ENCODE measurements at places on chromosomes 2 and 18.

DNA sequence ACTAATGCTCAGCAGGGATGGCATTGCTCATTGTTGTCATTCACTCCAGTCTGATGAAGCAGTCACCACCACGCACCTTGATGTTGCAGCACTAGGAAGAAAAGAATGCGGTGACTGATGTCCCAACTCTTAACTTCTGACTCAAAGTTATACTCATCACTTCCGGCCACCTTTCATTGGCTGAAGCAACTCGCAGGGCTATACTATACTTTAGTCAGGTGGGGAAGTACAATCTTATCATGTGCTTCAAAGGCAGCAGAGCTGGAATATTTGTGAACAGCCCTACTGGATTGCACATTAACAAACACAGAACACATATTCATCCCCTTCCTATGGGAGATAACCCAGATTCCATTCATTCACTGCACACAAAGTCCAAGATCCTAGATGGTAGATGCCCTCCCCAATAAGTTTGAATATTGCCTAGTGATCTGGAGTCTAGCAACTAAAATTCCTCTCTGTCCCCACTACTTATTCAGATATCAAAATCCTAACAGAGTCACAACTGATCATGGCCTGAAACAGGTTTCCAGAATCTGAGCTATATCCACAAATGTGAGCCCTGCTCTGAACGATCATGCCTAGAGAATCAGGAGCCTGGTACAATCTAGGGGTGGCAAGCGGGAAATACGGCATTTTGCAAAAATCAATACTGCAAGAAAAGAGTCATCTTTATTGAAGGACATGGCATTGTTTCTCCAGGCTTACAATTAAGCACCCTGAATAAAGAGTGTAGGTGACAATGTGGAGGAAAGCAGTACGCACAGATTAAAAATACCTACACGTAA lies 3.4 kb upstream of the SPATS2L start:
- DNase-seq, result peak; percentile 64

- DNase-seq, result no peak
These were observed 414.2 kb downstream of the THSD7B start for GRCh38 chr2:137179542-137179941.

DNA sequence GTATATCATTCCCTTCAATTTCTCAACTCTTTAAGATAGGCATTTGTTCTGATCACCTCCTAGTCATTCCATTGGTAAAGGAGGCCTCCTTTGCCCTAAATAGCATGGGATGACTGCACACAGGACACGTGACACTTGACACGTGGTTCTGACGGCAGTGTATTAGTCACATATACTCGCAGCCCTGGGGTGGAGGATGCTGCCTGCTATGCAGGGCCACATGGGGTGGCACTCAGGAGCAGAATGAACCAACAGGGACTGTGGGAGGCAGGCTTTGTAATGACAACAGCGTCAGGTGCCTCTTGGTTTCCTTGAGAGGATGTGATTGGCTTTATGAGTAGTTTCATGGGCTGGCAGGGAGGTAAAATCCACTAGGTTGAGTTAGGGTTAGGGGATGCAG lies 9.3 kb upstream of the KCNS3 start:
- DNase-seq, result no peak

GRCh38 chr18:77959248-77959647 lies 709.6 kb downstream of the GALR1 start:
- DNase-seq, result no peak

DNA sequence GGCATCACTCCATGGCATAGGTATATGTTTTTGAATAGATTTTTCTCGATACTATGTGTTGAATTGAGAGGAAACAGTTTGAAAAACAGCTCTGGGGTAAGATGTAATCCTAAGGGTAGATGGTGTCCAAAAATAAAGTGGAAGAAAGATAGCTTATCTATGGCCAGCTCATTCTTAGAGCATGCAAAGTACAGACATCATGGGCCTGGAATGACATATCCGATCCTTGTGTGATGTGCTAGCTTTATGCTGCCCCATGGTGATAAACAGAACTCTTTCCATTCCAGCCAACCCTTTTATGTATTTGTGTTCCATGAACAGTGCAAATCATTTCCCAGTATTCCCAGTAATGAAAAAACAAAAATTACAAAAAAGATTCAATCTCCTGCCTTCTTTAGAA lies 390.2 kb upstream of the NXPH2 start:
- no peak for DNase-seq

- no peak for DNase-seq
These were observed 4.8 kb downstream of the SATB2 start for GRCh38 chr2:199452991-199453379.

- no peak for DNase-seq
These were observed 598.1 kb downstream of the RNF144A start for GRCh38 chr2:7515327-7515726.

DNA sequence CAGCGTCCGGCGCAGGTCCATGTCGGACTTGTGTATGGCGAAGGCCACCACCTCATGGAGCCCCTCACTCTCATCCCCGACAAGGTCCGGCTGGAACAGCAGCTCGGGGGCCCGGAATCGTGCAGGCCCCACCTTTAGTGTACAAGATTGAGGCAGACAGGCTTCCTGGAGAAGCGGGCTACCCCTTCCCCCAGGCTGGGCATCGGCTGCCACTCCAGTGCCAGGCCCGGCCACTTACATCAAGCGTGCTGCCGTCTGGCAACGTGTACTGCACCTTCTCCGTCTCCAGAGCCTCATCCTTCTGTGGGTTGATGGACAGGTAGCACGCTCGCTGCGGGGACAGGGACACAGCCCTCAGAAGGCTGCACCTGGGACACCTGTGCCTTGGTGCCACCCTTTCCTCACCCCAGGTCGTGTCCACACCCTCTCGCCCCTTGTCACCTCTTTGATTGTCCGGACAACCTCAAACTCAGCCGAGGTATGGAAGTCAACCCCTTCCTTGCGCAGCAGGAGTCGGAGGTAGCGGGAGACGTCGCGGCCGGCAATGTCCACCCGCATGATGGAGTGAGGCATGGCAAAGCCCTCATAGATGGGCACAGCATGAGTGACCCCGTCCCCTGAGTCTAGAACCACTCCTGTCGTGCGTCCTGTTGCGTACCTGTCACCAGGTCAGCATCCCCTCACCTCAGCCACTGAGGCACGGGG lies 5.7 kb downstream of the ACTR1B start:
- no peak for DNase-seq

Measured in stomach (tissue), 19 donors.